Large intestine (tissue), 12 donors: ENCODE measurements at places on chromosomes 2 and 18. TPM values are rescaled to one million over a fixed set of nuclear protein-coding genes. Genes with fewer than 3 reads are reported as not detected.

GRCh38 chr2:65658881-65659280 lies 226.5 kb upstream of the SPRED2 start:
- H3K27ac ChIP-seq, result no peak overlapping the region
- no peak overlapping the region for H3K4me3 ChIP-seq
- no peaks in the 10 kb centered on the region for H3K36me3 ChIP-seq
- no peak for DNase-seq

DNA sequence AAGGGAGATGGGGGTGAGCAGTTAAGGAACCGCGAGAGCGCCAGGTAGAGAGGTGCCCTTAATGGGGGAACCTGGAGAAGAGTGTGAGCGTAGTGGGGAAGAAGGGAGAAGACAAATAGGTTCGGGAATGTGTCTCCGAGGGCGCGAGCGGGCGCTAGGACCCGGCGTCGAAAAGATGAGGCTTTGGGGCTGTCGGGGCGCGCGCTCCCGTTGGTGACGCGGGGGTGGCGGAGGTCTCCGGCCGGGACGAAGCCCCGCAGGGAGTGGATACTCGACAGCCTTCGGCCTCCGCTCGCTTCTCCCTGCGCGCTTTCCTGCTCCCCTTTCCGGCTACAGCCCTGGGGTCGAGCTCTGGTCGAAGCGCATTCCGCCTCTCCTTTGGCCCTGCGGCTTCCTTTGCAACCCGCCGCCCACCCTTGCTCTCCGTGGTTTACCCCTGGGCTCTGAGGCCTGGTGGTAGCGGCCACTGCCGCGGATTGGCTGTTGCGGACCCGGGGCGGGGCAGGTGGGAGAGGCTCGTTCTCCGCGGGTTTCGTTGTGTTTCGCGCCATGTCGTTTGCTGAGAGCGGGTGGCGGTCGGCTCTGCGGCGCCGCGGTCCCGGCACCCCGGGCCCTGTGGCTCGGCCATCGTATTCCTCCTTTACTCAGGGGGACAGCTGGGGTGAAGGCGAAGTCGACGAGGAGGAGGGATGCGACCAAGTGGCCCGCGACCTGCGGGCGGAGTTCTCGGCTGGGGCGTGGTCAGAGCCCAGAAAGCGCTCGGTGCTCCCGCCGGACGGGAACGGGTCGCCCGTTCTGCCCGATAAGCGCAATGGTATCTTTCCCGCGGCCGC lies at the start of gene ARL6IP6:
ARL6IP6 (plus strand) TSS at position 545 of the 833 bp plus-strand sequence; CDS start at position 550, 5 bp downstream.
- H3K36me3 ChIP-seq, result peaks cover 8% of the 10 kb centered on the region
- DNase-seq, result peak; percentile 89
- H3K4me1 ChIP-seq, result peaks cover 6% of the 10 kb centered on the region
- peak within 1 kb of the TSS; percentile 100 for H3K27ac ChIP-seq

DNA sequence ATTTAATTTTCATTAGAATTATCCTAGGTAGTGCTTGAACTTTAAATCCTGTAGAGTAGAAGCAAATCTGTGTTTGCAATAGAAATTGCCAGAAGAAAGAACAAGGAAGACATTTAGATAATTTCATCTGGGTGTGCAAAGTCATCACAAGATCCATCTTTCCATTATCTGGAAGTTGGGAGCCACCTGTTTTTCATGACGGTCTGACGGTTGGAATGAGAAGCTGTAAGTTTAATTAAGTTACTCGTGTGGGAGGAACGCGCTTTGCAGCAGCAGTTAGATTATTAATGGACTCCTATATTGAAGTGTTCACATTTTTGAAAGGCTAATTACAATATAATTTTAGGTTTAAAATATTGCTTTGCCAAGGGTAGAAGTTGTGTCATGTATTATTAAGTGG lies 69.9 kb upstream of the PARD3B start:
- DNase-seq, result no peak
- no peaks in the 10 kb centered on the region for H3K27me3 ChIP-seq
- no peaks in the 10 kb centered on the region for H3K36me3 ChIP-seq
- H3K27ac ChIP-seq, result no peak overlapping the region

- H3K4me3 ChIP-seq, result no peak overlapping the region
- peaks cover 2% of the 10 kb centered on the region for H3K27me3 ChIP-seq
- no peaks in the 10 kb centered on the region for H3K36me3 ChIP-seq
- no peaks in the 10 kb centered on the region for H3K4me1 ChIP-seq
- no peak for DNase-seq
Observed at GRCh38 chr18:25843791-25844190, 246.6 kb downstream of the SS18 start.

DNA sequence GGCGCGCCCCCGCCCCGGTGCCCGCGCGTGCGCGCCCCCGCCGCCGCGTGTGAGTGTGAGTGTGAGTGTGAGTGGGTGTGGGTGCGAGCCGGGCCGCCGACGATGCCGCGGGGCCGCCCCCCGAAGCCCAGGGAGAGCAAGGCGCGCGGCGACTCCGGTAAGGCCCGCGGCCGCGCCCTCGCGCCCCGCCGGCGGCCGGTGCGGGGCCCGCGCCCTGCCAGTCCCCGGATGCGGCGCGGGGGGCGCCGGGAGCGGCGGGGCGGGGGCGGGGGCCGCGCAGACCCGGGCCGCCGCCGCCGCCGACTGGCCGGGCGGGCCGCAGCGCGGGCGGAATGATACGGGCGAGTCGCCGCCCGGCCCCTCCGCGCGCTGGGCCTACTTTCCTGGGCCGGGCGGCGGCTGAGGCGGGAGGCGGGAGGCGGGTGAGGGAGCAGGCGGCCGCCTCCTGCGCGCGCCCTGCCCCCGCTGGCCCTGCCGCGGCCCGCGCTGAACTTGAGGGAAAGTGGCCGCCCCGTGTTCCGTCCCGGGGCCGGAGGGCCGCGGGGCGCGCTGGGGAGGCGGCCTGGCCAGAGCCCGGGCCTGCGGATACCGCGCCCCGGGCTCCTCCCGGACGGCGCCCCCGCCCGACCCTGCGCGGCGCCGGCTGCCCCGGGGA lies at the start of gene ZNF236:
ZNF236 (plus strand) TSS at position 52 of the 655 bp plus-strand sequence; CDS start at position 103, 51 bp downstream.
- H3K36me3 ChIP-seq, result no peaks in the 10 kb centered on the region
- DNase-seq, result peak; percentile 87
- H3K4me1 ChIP-seq, result no peaks in the 10 kb centered on the region
- H3K27me3 ChIP-seq, result no peaks in the 10 kb centered on the region
- H3K4me3 ChIP-seq, result peak within 1 kb of the TSS; percentile 91
- peak within 1 kb of the TSS; percentile 79 for H3K27ac ChIP-seq

- H3K27me3 ChIP-seq, result no peaks in the 10 kb centered on the region
- H3K4me3 ChIP-seq, result no peak overlapping the region
- peaks cover 22% of the 10 kb centered on the region for H3K4me1 ChIP-seq
- no peak for DNase-seq
- H3K36me3 ChIP-seq, result no peaks in the 10 kb centered on the region
Observed at GRCh38 chr2:39508198-39508597, 71.1 kb upstream of the MAP4K3 start.

- DNase-seq, result no peak
- no peak overlapping the region for H3K27ac ChIP-seq
- no peak overlapping the region for H3K4me3 ChIP-seq
- H3K4me1 ChIP-seq, result no peaks in the 10 kb centered on the region
- peaks cover 14% of the 10 kb centered on the region for H3K27me3 ChIP-seq
- no peaks in the 10 kb centered on the region for H3K36me3 ChIP-seq
Observed at GRCh38 chr2:121046335-121046734, 238.7 kb downstream of the TFCP2L1 start.

DNA sequence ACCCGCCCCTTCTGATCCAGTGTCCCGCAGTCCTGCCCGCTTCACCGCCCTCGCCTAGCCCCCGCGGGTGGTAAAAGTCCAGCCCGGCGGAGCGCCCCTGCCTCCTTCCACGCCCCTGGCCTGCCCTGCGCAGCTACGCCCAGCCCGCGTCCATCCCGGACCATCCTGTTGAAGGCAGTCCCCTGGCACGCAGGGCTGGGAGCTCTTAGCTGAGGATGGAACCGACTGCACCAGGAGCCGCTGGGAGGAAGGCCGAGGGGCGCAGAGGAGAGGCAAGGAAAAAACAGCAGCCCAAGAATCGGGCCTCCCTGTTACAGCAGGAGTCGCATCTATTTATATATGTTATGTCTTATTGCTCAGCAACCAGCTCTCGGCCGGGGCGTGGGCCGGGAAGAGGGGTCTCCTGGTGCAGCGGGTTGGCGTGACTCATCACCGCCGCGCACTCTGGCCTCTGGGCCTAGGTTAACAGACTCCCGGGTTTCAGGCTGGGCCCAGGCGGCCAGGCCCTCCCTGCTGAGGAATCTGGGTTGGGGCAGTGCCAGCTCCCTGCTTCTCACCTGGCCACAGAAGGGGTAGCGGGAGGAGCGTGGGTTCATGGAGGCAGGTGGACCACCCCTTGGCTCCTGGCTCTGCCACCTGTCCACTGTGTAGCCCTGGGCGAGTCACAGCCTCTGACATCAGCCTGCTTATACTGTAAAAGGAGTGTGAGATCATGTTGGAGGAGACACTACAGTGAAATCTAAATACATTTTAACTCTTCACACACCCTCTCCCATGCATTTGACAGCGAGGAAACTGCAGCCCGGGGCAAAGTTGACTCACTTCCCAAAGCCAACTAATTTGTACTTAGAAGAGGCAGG lies 13.4 kb upstream of the MAP3K2 start:
- H3K4me3 ChIP-seq, result peak overlapping the region; percentile 30
- H3K36me3 ChIP-seq, result no peaks in the 10 kb centered on the region
- H3K27me3 ChIP-seq, result no peaks in the 10 kb centered on the region
- H3K4me1 ChIP-seq, result peaks cover 56% of the 10 kb centered on the region

GRCh38 chr2:157125685-157126084 lies 131.8 kb upstream of the GALNT5 start:
- H3K4me3 ChIP-seq, result no peak overlapping the region
- no peaks in the 10 kb centered on the region for H3K4me1 ChIP-seq

DNA sequence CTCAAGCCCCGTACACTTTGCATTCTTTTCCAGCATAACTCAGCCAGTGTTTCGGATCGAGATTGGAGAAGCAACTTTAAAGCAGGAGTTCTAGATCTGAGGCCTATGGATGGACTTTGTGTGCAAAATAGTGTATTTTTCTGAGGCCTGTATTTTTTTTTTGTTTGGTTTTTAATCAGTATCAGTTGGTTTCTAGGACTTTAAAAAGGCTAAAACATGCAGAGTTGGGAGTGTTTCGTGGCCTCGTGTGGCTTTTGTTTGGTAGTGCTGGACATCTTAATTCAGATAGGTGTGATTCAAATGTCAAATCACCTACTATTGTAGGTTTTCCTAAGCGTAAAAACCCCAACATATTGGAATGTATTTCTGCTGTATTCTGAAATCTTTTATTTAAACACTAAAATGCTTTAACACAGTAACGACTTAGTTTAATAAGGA lies 282 bp upstream of the PUS10 start:
- DNase-seq, result no peak
- H3K27ac ChIP-seq, result peak overlapping the region; percentile 95
- peaks cover 12% of the 10 kb centered on the region for H3K36me3 ChIP-seq
- H3K4me1 ChIP-seq, result peaks cover 4% of the 10 kb centered on the region
- H3K27me3 ChIP-seq, result no peaks in the 10 kb centered on the region

DNA sequence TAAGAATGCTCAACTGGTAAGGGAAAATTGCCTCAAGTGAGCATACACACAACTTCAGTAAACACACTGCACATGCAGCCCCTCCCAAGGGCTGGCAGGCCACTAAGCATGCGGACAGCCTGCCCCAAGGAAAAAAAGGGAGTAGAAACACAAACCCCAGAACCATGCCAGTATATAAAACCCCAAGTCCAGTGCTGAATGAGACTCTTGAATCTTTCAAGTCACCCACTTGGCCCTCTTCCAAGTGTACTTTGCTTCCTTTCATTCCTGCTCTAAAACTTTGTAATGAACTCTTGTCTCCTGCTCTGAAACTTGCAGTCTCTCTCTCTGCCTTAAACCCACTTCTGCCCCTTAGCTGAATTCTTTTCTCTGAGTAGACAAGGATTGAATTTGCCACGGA lies 736.4 kb downstream of the RNF144A start:
- no peak overlapping the region for H3K27ac ChIP-seq
- DNase-seq, result no peak
- no peak overlapping the region for H3K4me3 ChIP-seq
- no peaks in the 10 kb centered on the region for H3K27me3 ChIP-seq
- H3K36me3 ChIP-seq, result no peaks in the 10 kb centered on the region
- H3K4me1 ChIP-seq, result no peaks in the 10 kb centered on the region

DNA sequence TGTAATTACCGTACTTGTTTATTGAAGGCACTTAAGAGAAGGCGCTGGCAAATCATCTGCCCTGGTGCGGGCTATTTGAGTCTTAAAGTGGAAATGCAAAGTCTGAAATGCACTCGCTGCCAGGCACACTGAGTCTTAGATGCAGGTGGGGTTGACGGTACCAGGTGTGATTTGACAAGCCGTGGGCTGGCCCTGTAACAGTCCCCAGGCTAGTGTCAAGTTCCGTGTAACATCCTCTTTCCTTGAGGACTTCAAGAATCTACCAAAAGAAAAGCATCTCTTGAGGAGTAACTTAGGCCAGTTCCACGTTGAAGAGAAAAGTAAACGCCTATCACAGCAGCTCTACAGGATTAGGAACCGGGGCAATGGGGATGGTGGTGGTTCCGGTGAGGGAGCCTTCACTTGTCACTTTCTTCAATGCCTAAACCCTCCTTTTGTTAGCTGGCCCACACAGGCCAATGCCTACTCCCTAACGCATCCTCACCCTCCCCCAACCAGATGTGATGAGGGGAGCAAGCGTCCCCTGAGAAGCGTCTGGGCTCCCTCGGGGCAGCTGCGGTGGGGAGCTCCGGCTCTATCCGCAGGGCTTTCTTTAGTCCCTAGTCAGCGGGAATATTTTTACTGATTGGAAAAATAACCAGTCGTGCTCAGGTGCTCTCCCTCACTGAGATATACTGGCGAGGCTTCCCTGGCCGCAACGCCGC lies 1.5 kb upstream of the UGP2 start:
- H3K4me3 ChIP-seq, result peak overlapping the region; percentile 98
- H3K36me3 ChIP-seq, result no peaks in the 10 kb centered on the region
- peak overlapping the region; percentile 86 for H3K27ac ChIP-seq
- H3K4me1 ChIP-seq, result peaks cover 3% of the 10 kb centered on the region

GRCh38 chr2:195382186-195382585 lies 274.8 kb upstream of the SLC39A10 start:
- H3K27ac ChIP-seq, result no peak overlapping the region
- H3K36me3 ChIP-seq, result no peaks in the 10 kb centered on the region
- H3K4me3 ChIP-seq, result no peak overlapping the region

DNA sequence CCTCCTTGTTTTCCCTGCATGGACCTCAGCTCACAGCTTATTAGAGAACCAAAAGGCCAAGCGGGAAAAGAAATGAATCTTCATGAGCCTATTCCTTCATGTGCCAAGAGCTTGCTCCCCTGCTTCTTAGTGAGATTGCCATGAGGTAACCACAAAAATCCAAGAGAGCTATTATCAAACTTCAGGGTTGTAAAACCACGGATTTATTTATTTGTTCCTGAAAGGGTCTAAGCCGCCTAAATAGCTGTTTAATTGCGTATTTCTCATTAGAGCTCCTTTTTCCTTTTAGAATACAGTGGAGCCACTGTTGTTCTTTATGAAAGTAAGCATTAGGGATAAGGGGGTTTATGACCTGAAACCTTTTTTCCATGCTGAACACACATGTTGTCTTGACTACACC lies 58.0 kb downstream of the SRD5A2 start:
- no peak overlapping the region for H3K27ac ChIP-seq
- no peaks in the 10 kb centered on the region for H3K27me3 ChIP-seq
- no peak overlapping the region for H3K4me3 ChIP-seq
- no peak for DNase-seq
- H3K36me3 ChIP-seq, result no peaks in the 10 kb centered on the region

GRCh38 chr18:76587879-76588271 lies 92.8 kb upstream of the ZNF516 start:
- no peak overlapping the region for H3K4me3 ChIP-seq
- H3K27me3 ChIP-seq, result peaks cover 16% of the 10 kb centered on the region
- no peak for DNase-seq
- H3K4me1 ChIP-seq, result no peaks in the 10 kb centered on the region

ENOSF1 gene
- polyA plus RNA-seq, result 291 TPM

CD8B2 gene
- 0.42 TPM for polyA plus RNA-seq

BIN1 gene
- polyA plus RNA-seq, result 50.0 TPM

ASB18 gene
- 0.03 TPM for polyA plus RNA-seq

SERTAD2 gene
- polyA plus RNA-seq, result 19.7 TPM

ZSWIM2 gene
- not detected for polyA plus RNA-seq

KRTCAP3 gene
- 55.5 TPM for polyA plus RNA-seq

SPATA3 gene
- not detected for polyA plus RNA-seq

EN1 gene
- polyA plus RNA-seq, result not detected
